Esophagus muscularis mucosa (tissue), 4 donors: ENCODE measurements at places on chromosomes 7 and 10. TPM values are rescaled to one million over a fixed set of nuclear protein-coding genes. Genes with fewer than 3 reads are reported as not detected.

DNA sequence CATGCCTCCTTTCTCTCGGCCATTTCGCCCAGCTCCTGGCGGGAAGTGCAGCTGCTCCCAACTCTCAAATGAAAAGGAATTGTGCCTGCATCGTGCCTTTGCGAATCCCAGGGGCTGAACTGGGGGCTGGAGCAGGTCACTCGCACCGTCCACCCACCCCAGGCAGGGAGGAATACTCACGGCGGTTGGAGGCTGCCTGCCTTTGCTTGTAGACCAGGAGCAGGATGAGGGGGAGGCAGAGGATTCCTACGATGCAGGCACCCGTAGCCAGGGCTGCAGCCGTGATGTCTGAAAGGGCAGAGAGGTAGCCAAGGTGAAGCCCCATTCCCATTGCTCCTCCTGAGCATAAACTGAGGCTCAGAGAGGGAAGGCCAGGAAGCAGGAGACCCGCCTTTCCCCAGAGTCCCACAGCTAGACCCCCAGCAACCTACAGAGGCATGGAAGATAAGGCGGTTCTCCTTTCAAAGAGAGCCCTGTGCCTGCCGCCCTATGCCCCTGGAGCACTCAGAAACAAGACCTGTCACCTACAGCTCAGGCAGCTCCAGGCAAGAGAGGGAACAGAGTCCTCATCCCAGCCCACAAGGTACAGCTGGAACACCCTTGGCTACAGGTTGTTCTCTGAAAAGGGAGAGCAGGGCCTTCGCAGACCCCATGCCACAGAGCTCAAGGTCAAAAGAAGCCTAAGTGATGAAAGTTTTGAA, 18.0 kb downstream of the VSIR start:
- DNase-seq: no peak

DNA sequence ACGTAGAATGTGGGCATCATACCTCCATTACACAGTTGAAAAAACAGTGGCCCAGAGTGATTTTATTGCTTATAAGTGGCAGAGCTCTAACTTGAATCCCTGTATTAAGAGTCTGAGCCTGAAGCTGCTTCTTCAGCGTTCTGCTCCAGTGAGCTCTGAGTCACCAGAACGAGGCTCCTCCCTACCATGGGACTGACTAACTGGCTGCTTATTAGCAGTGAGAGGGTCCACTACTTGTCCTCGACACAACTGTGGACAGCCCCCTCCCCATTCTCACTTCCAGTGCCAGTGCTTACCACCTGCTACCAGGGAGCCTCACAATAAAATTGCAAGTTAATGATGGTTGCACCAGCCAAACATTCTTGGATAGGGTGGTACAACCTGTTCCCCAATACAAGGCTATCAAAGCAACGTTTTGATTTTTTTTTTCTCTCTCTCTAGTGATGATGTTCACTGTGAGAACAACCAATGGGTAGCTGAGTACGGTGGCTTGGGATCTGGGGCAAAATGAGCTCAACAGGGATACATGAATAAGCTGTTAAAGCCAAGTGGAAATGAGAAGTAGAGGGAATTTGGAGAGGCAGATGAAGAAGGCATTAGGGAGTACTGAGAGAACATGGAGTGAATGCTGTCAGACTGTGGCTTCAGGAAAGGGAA, 2.7 kb upstream of the NRG3 start:
- DNase-seq: no peak

- DNase-seq: no peak
Measured at GRCh38 chr10:127298381-127298780, 102.0 kb upstream of the INSYN2A start.

DNA sequence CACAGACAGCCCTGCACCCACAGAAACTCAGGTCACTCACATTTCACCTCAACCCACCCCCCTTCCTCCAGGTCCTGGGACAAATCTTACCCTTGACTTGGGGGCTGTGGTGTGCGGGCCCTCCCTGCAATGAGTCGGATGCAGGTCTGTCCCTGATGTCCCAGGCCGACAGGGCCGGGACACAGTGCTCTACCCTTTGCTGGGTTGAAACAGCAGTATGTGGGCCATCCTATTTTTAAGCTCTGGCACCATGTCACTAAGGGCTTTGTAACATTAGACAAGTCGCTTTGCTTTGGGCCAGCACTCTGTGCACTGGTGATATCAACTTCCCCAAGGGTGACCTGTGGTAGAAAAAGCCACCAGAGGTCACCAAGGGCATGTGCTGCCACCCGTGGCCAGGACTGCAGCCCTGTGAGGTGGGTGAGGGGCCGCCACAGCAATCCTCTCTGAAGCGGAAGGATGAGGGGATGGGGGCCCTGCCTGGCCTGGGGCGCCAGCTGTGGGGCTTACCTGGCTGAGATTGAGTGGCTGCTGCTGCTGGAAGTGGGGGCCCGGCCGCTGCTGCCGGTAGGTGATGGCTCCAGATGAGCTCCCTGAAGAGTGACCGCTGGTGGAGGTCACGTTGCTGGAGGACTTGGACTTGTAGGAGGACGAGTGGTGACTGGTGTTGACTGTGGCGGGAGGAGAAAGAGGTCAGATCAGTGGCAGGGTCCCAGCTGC, 51.3 kb downstream of the CLEC2L start:
- no peak for DNase-seq

DNA sequence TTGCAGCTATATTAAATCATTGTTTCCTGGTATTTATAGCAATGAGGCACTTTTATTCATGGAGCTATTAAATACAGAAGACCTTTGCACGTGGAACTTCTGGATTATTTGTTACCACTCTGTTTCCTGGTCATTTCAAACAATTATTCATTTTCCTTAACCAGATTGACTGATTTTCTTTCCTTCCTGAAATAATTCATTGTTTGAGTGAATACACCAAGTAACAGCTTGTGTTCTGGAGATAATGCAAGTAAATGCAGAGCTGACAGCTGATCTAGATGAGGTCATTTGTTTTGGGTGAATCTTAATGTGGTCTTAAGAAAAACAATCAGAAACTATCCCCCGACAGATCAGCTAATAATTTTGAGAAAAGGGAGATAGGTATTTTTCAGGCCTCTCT, 497.7 kb downstream of the KIF20B start:
- DNase-seq: no peak

The PRSS37 gene
- not detected for total RNA-seq
